ENCODE measurements at places on chromosomes 1 and 21.

DNA sequence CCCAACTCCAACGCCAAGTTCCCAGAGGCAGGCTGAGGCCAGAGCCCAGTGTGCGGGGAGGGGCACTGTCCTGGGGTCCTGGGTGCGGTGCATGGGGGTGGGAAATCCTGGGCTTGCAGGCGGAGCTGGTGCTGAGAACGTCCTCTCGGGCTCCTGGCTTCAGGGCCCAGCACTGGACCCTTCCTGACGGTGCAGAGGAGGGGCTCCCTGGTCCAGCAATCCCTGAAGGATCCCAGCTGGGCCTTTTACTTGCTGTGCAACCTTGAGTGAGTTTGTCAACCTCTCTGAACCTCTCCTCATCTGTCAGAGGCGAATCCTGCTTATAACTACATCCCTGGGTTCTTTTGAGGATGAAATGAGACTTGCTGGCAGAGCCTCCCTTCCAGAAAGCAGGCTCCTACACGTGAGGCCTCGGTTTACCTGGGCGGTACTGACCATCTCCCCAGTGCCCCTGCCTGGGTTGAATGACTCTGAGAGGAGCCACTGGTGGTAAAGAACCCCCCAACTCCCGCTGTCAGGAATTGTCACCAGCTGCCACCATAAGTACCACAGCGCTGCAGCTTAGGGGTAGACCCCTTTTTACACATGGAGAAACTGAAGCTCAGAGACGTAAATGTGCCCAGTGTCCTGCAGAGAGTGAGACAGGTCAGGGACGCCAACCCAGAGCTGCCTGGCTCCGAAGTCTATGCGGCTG lies 77.3 kb downstream of the DHRS3 start:
- DNase-seq: no peak

DNA sequence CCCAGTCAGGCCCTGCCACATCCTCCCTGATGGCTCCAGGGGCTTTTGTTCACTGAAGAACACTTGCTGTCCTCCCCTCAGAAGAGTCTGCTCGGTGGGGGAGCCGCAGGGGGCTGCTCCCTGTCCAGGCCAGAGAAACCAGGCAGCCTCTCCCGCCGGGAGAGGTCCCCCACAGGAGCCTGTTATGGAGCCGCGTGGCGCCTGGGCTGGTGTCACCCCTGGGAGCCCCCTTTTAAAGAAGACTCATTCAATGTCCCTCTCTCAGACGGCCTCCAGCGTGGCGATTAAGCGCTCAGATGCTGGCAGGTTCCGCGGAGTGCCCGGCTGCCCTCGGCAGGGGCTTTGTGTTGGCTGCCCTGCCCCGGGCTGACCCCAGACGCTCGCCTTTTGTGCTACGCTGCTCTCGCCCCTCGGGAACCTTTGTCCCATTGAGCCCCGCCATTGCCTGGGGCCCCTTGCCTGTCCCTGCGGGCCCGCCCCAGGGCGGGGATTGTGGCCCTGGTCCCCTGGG lies 43.1 kb downstream of the SKI start:
- no peak for DNase-seq

DNA sequence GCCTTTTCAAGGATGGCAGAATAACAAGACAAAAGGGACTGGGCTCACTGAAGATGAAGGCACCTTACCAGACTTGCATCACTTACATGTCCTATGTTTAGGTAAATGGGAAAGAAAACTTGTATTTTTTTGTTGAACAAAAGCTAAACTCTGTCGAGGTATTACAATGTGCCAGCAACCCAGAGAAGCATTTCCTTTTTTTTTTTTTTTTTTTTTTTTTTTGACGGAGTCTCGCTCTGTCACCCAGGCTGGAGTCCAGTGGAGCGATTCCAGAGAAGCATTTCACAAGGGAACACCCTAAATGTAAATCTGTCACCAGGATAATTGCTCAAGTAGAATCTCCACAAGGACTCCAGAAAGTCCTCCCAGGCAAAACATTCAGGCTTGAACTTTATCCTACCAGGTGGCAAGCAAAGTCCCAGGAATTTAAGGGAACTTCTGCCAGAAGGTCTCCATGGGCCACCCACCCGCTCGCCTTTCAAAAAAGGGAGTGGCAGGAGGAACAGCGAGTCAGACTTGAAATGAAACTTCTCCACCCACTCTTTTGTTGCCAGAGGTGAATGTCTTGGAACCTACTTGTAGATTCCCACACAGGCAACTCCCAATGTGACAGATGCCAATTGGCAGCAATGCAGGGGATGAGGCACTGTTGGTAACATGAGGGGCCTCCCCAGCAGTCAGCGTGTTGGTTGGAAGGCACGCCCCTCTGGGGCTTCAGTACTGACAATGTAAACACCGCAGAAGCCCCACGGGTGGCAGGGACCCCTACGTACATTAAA lies 125.0 kb downstream of the TIAM1 start:
- DNase-seq: no peak

DNA sequence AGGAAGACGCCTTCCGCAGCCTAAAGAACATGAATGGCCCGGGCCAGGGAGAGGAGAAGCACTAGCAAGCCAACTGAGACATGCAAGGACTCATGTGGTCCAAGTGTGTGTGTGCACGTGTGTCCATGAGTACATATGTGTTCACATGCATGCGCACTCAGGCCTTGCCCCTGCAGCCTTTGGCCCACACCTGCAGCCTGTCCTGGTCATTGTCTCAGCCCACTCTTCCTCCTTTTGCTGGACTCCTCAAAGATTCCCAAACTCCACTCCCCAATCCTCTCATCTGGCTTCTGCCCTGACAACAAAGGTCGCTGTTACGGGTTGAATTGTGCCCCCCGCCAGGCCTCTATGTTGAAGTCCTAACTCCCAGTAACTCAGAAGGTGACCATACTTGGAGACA lies 21.9 kb downstream of the CDCA8 start:
- DNase-seq: no peak

- DNase-seq: no peak
Measured at GRCh38 chr1:171279678-171280077, 31.4 kb downstream of the FMO1 start.

DNA sequence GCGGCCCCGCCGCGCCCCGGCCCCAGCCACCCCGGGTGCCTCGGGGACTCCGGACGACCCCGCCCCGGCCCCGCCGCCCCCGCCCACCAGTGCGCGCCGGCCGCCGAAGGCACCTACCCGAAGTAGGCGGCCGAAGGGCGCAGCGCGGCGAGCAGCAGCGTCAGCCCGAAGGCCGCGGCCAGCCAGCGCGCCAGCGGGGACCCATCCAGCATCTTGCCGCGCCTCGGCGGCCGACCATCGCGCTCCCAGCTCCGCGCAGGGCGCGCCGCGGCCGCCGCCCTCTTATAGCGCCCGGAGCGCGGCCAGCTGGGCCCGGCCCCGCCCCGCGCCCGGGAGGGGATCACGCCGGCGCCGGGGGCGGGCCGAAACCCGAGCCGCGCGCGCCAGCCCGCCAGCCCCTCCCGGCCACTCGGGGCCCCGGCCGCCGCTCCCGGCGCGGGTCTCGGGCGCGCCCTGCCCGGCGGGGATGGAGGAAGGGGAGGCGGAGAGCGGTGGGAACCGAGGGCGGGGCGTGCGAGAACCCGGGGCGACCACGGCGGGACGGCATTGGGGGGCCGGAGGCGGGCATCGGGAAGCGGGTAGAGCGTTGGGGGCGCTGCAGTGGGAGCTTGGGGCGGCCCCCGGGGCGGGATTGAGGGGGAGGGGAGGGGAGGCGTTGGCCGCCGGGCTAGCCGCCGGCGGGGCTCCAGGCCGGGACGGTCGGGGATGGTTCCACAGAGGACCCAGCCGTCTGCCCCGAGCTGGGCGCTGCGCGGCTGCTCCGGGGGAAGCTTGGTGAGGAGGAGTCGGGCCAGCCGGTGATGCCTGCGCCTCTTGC lies at the start of gene WNT9A:
Gene WNT9A, minus strand, starts transcription at position 257 of the 817 bp plus-strand sequence. Its CDS starts 45 bp downstream, at position 212.
- no peak for DNase-seq

GRCh38 chr1:20988943-20989342 lies 187.8 kb downstream of the EIF4G3 start:
- no peak for DNase-seq

DNA sequence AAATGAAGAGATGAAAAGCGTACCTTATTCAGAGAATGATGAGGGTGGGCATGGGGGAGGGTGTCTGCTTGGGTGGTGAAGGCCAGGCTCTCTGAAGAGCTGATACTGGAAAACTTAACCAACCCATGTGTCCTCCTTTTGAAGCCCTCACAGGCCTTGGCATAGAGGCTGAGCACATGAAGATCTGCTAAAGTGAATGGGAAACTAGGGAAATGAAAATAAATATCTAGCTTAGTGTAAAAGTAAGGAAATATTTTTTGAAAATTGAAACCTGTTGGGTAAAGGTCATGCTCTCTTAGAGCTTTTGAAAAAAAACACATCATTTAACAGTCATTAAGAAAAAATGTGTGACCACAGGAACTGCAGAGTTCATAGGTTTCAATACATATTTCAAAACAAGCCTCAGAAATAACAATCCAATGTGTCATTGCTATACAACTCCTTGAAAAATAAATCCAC lies 40.5 kb upstream of the RALGPS2 start:
- no peak for DNase-seq

DNA sequence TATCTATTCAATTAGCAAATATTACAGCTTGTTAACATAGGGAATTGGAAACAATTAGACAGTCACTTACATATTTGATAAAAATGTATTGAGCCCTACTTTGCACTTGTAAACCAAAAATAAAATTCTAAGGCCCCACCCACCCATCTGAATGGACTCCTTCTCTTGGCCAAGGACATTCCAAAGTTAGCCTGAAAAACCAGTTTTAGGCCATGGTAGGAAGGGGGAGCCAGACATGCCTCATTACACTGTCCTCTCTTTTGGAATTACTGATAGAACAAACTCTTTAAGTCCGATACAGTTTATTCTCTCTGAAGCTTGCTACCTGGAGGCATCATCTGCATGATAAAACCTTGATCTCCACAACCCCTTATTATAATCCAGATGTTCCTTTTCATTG lies 28.0 kb upstream of the TSPAN2 start:
- DNase-seq: no peak

GRCh38 chr1:93979718-93980319 lies 70.6 kb upstream of the GCLM start:
- DNase-seq: no peak

GRCh38 chr1:5690898-5691297 lies 301.3 kb downstream of the NPHP4 start:
- no peak for DNase-seq

- no peak for DNase-seq
Measured at GRCh38 chr1:47834326-47834725, 162.9 kb downstream of the TRABD2B start.

DNA sequence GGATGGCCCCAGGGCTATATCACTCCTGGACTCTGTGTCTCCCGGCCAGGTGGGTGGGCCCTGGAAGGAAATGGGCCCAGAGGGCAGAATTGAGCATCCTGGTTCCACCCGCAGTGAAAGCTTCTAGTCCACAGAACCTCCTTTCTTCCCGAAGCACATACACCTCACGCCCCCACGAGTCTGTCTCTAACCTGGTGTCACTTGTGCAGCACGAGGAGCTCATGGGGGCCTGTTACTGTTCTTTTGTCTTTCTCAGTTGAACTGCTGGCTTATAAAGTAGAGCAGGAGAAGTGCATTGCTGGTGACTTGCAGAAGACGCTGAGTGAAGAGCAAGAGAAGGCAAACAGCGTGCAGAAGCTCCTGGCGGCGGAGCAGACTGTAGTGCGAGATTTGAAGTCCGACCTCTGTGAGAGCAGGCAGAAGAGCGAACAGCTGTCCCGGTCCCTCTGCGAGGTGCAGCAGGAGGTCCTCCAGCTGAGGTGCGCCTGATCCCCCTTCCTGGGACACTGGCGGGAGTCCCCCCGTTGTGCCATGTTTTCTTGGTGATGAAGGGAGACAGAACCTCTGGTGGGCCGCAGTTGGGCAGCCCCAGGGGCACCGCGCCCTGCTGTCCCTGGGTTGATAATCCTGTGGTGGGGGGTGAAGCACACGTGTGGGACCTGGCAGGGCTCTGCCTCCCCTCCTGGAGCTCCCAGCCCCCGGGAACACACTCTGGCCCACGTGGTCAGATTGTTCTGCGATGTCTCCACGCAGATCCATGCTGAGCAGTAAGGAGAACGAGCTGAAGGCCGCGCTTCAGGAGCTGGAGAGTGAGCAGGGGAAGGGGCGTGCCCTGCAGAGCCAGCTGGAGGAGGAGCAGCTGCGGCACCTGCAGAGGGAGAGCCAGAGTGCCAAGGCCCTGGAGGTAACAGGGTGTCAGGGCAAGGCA lies 28.7 kb upstream of the DIP2A start:
- DNase-seq: no peak
